NCI-H69 (cell line): ENCODE measurements at places on chromosomes 5 and 9.

DNA sequence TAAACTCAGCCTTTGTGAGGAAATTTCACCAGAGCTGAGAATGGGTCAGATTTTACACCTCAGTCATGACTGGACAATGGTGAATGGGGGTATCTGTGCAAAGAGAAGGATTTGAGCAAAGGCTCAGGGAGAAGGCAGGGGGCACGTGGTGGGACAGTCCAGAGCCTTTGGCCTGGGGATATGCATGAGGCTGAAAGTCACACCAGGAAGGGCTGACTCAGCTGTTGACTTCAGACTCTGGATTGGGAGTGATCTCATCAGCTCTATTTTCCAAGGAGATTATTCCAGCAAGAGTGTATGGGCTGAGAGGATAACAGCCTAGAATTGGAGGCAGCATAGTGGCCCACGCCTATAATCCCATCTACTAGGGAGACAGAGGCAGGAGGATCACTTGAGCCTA lies 53.6 kb downstream of the SAXO1 start:
- peak; percentile 43 for DNase-seq

- DNase-seq: peak; percentile 79
Measured at GRCh38 chr5:123035360-123035917, 1.1 kb downstream of the PPIC start.

GRCh38 chr5:167771571-167771970 lies 519.9 kb upstream of the WWC1 start:
- DNase-seq: peak; percentile 39

DNA sequence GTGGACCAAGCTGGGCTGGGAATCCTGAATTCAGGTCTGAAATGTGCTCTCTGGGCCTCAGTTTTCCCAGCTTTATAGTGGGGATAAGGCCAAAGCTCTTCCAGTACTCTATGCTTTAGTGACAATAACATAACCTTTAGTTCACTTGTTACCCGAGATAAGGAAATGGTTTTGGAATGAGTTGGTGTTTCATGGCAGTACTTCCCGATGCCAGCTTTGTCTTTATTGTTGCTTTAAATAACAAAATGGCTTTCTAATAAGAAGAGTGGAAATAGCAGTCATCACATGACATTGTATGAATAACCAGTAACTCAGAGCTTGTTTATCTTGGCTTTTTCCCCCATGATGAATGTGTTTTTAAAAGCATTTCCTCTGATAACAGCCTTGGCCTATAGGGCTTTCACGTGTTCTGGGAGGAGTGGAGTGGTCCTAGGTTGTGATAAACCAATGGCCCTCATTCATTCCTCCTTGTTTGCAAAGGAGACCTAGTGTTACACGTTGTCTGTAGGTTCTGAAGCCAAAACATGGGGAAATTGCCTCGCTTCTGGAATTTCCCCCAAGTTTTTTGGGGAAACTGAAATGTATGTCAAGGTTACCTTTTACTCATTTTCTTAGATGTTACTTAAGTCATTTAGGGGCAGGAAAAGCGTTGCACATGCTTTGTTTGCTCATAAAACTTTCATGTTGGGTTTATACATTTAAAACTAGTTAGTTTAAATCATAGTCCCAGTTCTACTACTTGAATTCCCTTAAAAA lies 53.7 kb downstream of the ZNF618 start:
- no peak for DNase-seq

GRCh38 chr9:24602693-24603352 lies 57.1 kb upstream of the IZUMO3 start:
- DNase-seq: peak; percentile 28

GRCh38 chr5:66880401-66880800 lies 284.2 kb downstream of the MAST4 start:
- DNase-seq: no peak

DNA sequence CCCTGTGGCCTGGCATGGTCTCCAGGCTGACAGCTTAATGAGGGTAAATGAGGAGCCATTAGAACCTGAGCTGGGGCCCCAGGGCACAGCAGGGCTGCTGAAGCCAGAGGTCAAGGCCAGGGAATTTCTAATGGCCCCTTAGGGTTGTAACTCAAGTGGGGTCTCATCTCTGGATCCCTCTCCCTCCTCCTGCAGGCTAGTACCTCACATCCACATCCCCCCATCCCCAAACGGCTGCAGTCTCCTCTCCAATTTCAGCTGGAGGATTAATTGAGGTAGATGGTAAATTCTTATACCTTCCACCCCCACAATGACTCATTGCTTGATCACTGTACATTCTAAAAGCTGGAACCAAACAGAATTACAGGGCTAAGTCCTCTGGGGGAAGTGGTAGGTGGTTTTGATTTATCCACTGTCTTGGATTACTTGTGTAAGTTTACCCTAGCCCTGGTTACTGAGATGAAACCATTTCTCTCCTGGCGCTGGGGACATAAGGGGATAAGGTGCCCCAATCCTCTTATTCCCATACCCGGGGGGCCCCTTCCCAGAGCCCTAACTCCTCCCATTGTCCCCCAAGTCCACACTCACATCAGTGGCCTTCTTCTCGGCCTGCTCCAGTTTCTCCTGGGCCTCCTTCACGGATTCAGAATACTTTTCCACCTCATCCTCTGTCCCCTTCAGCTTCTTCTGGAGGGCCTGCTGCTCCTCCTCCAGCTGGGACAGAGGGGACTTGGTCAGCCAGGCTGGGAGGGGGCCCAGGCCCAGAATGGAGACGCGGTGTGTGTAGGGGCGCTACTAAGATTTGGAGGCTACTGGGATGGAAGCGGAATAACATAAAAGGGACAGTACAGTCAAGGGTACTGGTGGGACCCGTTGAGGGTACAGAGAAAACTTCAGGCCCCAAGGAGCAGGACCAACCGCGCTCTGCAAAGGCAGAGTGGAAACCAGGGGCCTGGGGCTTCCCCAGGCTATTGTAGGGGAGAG lies 875 bp downstream of the TPM2 start:
- DNase-seq: peak; percentile 16

DNA sequence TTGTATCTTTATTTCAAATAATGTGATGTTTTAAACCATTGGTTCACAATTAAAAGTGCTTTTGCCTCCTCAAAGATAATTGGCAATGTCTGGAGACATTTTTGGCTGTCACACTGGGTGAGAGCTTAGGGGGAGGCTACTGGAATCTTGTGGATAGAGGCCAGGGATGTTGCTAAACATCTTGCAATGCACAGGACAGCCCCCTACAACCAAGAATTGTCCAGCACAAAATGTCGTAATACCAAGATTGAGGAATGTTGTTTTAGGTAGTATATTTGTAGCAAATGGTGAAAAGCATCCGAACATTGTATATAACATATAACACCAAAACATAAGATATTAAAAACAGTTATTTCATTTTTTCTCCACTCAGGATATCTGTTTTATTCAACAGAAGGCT lies 99.8 kb downstream of the SLC44A1 start:
- DNase-seq: no peak
